Activated CD4-positive, alpha-beta T cell treated with anti-CD3 and anti-CD28 coated beads for 24 hours (primary cell): ENCODE measurements at places on chromosomes 1 and 21.

DNA sequence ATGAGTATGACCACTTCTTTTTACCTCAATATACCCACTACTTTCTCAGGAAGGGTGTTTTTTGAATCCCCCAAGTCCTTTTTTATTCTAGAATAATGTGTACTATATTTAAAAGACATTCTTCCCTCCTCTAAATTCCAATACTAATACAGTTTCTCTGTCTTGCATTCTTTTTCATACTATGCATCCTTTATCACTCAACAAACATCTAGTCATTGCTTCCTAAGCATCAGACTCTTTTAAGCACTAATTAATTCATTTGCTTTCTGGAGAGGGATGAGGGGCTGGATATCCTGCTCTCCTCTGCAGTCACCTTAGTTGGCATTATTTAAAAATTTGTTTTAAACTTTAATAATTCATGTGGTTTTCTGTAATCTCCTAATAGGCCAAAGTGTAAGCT lies 838.8 kb downstream of the KCNT2 start:
- DNase-seq, result no peak

DNA sequence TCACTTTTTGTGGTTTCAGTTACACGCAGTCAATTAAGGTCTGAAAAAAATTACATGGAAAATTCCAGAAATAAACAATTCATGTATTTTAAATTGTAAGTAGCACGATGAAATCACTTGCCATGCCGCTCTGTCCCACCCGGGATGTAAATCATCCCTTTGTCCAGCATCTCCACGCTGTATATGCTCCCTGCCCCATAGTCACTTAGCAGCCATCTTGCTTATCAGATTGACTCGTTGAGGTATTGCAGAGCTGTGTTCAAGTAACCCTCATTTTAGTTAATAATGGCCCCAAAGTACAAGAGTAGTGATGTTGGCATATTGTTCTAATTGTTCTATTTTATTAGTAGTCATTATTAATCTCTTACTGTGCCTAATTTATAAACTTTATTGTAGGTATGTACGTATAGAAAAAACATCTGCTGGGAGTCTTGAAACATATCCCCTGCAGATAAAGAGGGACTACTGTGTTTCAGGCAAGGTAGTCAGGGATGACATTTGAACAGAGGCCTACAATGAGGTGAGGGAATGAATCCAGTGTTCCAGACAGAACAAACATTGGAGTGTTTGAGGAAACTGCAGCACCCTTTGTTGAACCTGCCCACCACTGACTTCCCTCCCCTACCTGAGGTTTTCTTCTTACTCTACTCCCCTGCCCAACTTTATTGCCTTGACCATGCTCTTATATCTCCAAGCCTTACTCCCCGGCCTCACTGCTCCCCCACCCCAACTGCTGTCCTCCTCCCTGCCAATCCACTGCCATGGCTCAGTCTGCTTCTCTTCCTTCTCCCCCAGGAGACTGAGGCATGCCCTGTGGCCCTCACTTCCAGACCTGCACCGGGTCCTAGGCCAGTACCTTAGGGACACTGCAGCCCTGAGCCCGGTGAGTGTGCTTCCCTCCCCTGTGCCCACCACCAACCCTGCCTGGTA lies 7.1 kb upstream of the CDC20 start:
- DNase-seq, result no peak

GRCh38 chr1:121443001-121443540 lies 258.3 kb downstream of the SRGAP2C start:
- DNase-seq, result no peak

DNA sequence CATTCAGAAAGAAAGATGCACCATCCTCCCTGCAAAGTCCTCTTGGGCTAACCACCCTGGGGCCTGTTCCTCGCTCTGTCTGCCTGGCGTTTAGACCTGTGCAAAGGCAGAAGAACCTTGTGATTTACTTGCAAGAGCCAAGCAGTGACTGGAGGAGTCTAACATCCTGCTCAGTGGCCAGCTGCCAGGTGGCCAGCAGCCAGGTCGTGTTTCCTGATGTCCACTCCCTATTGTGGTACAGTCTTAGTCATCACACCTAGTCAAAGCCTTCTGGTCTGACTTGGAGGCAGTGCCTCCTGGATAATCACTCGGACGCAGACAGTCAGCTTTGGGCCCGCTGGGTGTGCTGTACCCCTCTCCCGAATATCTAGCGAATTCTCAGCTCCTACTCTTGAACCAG lies 118.1 kb downstream of the PGBD5 start:
- no peak for DNase-seq

DNA sequence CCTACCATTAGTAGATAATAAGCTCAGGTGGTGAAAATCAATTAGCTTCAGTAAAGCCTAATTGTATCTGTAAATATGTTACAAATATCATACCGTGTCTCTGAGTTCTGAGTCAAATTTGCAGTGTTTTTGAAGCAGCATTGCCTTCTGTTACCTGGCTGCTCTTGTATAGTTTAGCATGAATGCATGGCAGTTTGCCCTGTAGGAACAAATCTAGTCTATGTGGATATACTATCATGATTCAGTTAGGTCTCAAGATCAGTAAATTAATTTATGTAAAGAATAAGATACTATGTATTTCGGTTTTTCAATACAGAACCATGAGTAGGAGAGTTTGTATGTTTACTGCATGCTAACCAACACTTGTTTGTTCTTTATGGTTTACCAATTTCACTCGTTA lies 240.6 kb upstream of the C1orf105 start:
- DNase-seq, result no peak

GRCh38 chr1:155499953-155500639 lies 62.5 kb downstream of the ASH1L start:
- no peak for DNase-seq

- no peak for DNase-seq
Measured at GRCh38 chr1:111556325-111557037, 53.0 kb upstream of the ADORA3 start.

DNA sequence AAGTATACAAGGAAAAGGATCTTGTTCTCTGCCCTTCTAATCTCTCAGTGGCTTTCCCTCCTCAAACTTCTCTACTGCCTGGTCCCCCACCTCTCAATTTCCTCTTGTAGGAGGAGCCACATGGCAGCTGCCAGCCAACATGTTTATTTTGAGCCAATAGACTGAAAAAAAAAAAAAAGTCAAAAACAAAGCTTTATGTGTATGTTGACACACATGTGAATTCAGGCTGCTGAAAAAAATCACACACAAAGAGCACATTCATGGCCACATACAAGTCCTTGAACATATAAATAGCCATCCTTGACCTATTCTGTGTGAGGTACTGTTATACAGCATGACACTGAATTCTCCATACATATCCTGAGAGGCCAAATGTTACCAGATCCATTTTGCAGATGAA lies 3.7 kb downstream of the PTPN14 start:
- no peak for DNase-seq

DNA sequence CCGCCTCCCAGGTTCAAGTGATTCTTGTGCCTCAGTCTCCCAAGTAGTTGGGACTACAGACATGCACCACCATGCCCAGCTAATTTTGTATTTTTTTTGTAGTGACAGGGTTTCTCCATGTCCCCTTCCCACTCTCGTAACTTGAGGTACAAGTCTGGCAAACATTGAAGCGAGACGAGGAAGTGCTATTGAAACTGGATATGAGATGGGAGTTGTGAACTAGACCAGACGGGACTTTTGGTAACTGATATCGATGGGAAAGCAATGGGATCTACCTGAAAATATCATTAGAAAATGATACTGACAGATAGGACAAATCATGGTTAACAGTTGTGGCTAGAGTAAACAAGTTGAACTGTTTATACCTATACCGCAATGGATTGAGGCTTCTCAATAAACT lies 95.2 kb upstream of the TRABD2B start:
- DNase-seq, result no peak

- no peak for DNase-seq
Measured at GRCh38 chr1:192589813-192590212, 14.2 kb downstream of the RGS1 start.

GRCh38 chr1:162145280-162145965 lies 75.9 kb downstream of the NOS1AP start:
- no peak for DNase-seq

DNA sequence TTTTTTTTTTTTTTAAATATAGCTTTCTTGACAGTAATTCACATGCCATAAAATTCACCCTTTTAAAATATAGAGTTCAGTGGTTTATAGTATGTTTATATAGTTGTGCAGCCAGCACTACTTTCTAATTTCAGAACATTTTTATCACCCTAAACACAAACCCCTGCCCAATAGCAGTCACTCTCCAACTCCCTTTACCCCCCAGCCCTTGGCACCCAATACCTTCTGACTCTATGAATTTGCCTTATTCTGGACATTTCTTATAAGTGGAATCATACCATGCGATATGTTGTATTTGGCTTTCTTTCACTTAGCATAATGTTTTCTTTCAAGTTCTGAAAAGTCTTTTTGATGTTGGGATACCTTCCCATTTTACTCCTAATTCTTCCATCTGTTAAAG lies 42.5 kb upstream of the NEXN start:
- no peak for DNase-seq

- DNase-seq, result no peak
Measured at GRCh38 chr1:61204528-61204927, 122.2 kb downstream of the NFIA start.

- DNase-seq, result no peak
Measured at GRCh38 chr1:41518471-41518870, 34.0 kb upstream of the EDN2 start.

DNA sequence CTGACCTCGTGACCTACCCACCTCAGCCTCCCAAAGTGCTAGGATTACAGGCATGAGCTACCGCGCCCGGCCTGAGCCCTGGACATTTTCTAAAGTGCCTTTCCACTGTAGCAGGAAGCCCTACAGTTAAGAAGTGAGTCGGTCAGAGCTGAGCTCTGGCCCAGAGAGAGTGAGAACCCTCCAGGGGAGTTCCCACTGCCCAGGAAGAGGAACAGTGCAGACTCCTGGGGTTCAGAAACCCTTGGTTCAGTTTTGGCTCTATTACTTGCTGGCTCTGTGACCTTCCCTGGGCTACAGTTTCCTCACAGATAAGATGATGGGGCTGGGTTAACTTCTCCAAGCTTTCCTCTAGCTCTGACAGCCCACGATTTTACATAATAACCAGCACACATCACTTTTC lies 20.9 kb downstream of the SLC9A1 start:
- DNase-seq, result no peak

DNA sequence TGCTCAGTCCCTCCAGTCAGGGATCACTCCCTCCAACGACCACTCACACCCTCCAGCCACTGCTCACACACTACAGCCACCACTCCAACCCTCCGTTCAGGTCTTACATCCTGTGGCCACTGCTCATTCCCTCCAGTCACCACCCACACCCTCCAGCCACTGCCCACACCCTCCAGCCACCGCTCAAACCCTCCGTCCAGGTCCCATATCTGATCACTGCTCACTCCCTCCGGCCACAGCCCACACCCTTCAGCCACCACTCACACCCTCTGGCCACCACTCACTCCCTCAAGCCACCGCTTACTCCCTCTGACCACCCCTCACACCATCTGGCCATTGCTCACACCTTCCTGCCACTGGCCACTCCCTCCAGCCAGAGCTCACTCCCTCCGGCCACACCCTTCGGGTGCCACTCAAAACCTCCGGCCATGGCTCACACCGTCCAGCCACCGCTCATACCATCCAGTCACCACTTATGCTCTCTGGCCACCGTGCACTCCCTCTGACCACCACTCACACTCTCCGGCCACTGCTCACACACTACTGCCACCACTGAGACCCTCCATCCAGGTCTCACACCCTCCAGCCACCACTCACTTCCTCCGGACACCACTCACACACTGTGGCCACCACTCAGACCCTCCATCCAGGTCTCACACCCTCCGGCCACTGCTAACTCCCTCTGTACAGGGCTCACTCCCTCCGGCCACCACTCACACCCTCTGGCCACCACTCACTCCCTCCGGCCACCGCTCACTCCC lies 4.7 kb upstream of the TFF1 start:
- no peak for DNase-seq

DNA sequence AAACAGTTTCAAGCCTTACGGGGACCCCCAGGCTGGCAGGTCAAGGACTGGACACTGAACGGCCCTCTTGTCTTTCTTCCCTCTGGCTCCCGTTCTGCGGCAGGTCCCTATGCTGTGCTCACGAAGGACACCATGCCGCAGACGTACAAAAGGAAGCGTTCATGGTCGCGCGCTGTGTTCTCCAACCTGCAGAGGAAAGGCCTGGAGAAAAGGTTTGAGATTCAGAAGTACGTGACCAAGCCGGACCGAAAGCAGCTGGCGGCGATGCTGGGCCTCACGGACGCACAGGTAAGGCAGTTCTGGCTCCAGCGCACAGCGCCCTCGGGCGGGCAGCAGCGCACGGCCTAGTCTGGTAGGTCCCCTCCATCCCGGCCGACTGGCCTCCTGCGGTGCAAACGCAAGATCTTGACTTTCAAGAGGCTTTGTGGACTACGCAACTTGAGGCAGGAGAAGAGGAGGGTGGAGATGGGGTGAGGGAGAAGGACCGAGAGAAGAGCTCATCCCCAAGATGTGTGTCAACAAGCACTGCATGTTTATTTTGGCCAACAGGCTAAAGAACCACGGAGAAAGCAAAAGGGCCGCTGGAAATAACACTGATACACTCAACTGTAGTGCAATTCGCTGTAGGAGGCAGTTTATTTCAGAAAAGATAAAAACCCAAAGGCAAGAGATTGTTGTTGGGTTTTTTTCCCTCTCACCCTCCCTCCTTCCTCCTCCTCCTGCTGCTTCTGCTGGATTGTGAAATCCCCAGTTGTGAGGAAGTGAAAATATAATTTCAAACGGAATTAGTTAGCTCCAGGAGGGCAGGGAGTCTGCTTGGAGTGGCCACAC lies 3.0 kb downstream of the HLX start:
- DNase-seq, result no peak

DNA sequence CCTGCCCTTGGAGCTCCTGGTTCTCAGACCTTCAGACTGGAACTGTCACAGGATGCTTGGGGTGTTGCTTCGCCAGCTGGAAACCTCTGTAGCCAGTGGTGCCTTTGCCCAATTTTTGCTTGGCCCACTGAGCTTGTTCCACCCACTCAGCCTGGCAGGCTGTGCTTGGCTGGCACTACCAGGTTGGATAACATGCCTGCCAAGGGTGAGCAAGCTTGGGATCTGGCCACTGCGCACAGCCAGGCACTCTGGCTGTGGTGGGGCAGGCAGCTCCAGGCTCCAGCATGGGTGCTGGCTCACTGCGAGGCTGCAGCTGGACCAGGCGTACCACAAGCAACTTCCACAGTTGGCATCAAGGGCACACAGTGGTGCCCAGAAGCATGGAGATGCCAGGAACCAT lies 967.8 kb upstream of the NCAM2 start:
- no peak for DNase-seq

DNA sequence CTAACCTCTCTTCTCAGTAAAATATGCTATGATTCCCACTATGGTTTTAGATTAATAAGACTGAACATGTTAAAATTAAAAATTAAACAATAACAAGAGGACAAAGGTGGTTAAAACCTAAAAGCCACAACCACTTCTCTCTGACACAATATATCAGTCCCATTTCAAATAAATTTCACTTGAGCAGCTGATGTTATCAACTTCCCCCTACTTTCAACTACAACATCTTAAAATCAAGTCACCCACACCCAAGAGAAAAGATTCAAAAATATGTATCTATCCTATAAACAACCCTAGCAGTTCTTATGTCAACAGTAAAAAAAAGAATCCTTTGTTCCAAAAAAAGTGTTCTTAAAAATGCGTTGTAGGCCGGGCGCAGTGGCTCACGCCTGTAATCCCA lies 7.5 kb downstream of the PUM1 start:
- no peak for DNase-seq
